Osteoblast (primary cell): ENCODE measurements at places on chromosomes 11 and 22. TPM values are rescaled to one million over a fixed set of nuclear protein-coding genes. Genes with fewer than 3 reads are reported as not detected.

DNA sequence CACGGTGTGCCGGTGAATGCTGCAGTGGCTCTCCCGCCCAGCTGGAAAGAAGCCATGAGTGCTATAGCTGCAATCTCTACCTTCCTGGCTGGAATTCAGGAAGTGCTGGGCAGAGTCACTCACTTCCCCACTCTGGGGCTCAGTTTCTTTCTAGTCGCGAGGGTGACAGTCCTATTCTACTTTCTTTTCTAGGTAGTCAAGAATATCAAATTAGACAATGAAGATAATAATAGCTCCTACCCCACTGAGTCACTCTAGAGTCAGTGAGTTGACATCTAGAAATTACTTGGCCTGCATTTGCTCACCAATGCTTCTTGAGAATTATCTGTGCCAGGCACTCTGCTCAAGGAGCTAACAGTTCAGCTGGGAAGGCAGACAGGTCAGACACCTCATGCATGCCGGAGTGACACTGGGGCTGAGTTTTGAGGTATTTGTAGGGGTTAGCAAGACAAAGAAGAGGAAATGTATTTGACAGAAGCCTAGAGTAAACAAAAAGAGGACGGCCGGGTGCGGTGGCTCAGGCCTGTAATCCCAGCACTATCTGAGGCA, 3.2 kb downstream of the CENPM start:
- DNase-seq = no peak

DNA sequence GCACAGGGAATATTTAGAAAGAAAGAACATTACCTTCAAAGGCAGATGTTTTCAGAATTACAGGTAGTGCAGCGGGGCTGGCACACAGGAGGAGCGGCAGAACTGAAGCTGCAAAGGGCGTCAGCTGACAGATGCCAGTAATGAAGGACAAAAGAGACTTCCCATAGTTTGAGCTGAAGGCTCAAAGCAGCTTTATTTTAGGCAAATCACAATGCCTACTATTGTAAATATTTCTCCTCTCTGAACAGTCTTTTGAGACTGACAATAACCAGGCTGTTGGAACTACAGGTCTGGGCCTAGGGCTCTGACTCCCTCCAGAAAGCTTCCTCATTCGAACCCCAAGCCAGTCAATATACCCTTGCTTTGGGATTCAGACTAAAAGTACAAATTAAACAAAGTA, 256.9 kb upstream of the NARS2 start:
- DNase-seq = no peak

DNA sequence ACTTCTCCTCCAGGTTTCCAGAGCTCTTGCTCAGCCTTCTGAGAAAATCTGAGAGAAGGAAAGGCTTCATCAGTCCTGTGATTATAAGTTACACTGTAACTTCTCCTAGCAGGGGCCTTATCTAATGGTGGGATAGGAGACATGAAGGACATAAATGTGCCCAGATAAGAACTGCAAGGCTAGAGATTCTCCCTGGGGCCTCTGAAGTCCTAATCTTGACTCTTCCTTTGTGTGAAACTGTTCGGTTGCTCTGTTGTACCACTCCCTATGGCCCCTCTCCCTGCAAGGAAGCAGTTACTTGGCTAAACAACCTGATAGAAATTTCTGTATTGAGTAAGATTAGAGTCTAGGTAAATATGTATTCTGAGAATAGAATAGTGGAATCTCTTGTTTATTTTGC, 780.9 kb downstream of the ETS1 start:
- DNase-seq = no peak

DNA sequence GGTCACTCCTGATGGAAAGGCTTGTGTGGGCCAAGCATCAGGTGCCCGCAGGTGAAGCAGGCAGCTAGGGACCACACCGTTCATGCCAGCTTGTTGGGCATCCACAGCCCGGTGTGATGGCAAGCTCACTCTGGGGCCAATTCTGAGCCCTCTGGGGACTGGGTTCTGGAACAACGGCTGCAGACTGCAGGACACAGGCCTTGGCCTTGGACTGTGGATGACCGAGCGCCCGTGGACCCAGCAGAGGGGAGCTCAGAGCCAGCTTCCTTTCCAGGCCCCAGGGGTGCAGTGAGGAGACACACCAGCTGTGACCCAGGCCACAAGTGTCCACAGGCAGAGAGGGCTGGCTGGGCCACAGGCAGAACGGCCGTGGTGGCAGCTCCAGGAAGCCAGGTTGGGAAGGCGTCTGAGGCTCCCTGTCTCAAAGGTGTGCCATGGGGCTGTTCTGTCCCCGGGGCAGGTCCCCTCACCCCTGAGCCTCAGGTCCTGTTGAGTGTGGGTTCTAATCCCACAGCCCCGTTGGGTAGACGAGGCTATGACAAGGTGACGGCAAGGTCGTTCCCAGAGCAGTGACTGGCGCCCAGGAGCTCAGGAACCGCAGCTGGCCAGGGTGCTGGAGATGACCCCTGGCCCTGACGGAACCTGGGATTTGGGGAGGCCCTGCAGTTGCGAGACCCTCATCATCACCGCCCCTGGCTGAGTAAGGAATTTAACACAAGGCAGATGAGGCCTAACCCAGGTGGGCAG, 1079.4 kb downstream of the BRD1 start:
- no peak for DNase-seq

- peak; percentile 62 for DNase-seq
Measured at GRCh38 chr11:126172596-126173038, 38.8 kb downstream of the RPUSD4 start.

Gene MS4A7
- under 0.01 and 0.36 TPM in 2 replicates for total RNA-seq

Gene MRGPRE
- total RNA-seq = under 0.01 TPM in 1 of 2 replicates, not detected in the other

DNA sequence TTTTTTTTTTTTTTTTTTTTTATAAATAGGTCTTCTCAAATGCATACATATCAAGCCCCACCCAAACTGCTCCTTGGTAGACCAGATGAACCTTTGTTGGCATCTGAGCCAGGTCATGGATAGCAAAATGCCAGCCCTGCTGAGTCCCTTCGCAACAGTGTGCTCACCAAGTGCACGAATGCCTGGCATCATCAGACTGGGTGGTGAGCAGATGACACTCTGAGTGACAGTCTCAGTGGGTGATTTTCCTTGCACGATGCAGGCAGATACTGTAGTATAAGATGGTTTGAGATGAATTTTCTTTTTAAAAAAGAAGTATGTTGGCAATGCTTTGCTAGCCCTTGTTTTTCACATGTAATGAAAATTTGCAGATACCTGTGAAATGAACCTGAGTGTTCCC, 74.0 kb downstream of the RCN1 start:
- DNase-seq = no peak

DNA sequence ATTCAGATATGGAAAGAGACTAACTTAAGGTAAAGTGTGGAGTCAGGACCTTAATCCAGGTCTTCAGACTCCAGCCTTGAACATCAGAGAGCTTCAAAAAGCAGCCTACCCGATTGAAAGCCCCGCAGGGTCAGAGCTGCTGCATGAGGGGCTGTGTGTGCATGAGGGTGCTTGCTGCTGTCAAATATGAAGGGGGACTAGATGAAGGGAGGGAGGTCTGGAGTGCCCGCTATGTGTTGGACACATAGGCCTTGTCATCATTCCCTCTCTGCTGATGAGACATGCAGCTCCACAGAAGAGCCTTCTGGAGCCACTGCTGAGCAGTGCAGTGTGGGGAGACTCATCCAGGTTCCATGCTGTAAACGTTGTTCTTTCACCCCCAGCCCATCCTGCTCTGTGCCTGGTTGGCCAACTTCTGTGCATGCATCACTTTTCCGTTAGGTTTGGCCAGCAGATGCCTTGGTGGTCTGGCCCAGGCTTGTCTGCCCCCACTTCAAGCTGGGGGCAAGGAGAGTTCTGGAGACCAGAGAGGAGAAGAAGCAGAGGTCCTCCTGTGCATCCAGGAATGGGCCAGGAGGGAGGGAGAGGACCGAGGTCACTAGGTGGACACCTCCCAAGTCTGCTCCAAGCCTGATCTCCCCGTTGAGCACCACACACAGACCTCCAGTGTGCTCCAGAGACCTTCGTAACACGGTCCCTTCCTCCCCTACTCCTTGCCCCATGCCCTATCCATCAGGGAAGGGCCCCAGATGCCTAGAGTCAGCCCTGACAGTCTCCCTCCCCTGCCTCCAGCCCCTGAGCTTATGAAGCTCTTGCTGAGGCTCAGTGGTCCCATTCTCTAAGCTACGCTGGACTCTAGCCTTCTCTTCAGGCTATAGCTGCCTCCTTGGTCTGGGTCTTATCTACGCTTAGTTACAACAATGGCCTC, 32.0 kb downstream of the LRRC32 start:
- no peak for DNase-seq

GRCh38 chr11:96014217-96014616, 90.3 kb upstream of the MTMR2 start:
- peak; percentile 88 for DNase-seq

DNA sequence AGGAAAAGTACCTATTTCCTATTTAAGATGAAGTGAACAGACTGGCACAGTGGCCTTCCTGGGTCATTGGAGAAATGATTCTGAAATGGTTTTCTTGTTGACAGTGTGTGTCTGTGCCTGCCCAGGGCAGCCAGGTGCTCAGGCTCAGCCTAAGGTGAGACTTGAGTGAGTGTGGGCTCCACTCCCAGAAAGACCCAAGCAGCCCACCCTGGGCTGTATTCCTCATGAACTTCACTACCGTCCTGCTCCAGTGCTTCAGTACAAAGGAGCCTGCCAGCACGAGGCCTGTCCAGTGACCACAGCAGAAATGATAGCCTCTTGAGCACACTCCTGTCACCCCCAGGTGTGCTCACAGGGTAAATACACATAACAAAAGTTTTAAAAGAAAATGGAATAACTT, 49.5 kb downstream of the GAB4 start:
- peak; percentile 65 for DNase-seq

- DNase-seq = no peak
Measured at GRCh38 chr22:43479962-43480361, 68.1 kb downstream of the MPPED1 start.
